SK-N-DZ (cell line): ENCODE measurements at places on chromosomes 11 and 22.

DNA sequence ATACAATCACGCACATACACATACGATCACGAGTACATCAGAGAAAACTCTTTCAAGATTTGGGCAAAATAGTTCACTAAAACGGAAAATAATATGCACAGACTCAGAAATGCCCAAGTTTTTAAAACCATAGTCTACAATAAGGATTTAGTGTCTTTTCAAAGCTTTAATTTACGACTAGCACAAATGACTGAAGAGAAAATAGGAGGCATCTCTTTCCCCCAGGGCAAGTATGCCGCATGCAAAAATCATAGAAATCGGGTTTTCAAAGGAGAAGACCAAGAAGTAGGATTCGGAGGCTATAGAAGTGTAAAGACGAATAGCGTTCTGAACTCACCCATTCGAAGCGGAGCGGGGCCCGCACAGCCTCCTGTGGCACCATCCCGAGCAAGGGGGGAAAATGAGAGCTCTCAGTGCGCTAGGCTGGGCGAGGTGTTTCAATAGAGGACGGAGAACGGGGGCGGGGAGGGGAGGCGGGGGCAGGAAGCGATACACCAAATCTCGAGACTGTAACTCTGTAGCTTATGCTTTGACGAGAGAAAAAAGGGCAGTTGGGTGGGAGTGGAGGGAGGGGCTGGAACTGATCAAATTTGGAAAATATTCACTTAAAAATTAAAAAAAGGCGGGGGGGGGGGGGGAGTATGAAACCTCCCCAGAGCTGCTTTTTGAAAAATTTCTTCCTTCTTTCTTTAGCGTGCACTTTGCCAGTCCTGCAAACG, 15.8 kb downstream of the BLID start:
- peak; percentile 20 for DNase-seq

DNA sequence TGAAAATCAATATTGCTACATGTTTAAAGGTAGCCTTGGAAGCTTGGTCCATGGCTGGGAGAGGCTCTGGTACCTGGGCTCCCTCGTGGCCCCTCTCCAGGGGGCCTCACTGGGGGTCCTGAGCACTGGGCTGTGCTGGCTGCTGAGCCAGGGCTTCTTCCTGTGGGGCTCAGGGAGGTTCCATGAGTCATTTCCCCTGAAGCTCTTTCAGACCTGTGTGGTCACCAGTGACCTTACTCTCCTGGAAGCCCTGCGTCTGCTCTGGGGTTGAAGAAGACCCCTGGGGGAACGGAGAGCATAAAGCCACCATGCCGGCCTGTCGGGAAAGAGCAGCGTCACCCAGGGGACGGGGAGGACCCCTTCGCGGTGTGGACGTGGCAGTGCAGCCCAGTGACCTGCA, 389.0 kb downstream of the TBC1D22A start:
- no peak for DNase-seq

DNA sequence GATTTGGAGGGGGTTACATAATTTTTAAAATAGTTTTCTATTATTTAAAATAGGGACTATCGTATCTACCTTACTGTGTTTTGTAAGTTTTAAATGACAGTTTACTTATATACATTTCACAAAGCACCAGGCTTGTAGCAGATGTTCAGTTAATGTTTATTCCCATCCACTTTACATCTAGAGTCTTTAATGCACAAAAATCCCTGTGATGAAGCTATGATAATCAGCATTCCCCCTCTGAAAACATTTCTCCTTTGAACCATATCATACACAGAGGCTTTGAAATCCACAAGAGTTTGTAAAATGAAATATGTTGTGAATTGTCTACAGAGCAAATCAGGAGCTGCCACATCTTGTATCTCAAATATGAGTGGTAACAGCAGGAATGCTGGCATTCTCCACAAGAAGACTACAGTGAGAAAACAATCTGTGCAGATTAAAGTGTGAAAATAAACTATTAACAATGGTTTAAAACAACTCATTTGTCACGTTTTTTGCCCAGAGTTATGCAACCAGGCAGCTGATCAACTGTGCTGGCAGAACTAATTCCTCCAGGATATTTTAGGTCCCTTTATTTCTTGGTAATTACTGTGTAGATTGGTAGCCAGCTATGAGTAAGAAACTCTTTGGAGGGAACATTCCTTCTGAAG, 699.1 kb upstream of the ARHGAP42 start:
- no peak for DNase-seq

DNA sequence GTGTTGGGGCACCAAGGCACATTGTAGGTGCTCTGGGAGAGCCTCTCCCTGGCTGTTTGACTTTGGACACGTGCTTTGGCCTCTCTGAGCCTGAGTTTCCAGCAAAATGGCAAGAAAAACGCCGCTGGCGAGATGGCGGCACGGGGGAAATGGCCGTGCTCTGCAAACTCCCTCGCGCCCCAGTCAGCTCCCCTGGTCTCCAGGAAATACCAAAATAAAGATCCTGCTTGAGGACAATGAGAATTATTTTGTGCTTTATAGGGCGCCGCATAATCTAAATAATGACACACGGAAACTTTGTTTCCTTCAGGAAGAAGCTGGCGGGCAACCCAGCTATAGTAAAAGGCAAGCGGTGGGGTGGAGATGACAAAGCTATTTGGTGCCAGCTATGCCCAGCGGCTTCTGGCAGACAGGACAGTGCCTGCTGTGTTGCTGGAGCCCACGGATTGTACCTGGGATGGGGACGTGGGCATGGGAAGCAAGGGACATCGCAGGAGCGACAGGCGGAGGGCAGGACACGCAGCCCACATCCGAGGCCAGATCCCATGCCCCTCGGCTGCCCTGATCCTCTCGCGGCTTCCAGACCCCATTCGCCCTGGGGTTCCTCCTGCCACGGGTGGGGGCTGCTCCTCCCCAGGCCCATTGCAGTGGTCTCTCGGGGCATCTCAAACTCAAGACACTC, 26.3 kb upstream of the RFPL3 start:
- no peak for DNase-seq

- no peak for DNase-seq
These were observed 465 bp downstream of the MAPK1 start for GRCh38 chr22:21866833-21867527.

GRCh38 chr11:121864660-121865059, 251.4 kb downstream of the BLID start:
- DNase-seq, result no peak

DNA sequence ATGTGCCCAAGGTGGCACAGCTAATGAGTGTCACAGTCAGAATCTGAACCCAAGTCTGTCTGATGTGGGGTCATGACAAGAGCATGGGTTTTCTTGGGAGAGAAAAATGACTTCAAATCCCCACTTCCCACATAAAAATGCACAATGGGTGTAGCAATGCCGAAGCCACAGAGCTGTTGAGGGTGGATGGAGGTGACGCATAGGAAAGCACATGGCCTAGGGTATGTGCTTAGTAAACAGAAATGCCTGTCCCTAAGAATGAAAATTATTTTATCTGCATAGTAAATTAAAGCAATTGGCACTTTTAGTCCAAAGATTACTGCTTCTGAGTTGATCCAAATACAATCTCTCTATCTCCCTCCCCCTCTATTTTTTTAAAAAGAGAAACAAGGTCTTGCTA, 10.9 kb downstream of the MICAL3 start:
- DNase-seq, result no peak

DNA sequence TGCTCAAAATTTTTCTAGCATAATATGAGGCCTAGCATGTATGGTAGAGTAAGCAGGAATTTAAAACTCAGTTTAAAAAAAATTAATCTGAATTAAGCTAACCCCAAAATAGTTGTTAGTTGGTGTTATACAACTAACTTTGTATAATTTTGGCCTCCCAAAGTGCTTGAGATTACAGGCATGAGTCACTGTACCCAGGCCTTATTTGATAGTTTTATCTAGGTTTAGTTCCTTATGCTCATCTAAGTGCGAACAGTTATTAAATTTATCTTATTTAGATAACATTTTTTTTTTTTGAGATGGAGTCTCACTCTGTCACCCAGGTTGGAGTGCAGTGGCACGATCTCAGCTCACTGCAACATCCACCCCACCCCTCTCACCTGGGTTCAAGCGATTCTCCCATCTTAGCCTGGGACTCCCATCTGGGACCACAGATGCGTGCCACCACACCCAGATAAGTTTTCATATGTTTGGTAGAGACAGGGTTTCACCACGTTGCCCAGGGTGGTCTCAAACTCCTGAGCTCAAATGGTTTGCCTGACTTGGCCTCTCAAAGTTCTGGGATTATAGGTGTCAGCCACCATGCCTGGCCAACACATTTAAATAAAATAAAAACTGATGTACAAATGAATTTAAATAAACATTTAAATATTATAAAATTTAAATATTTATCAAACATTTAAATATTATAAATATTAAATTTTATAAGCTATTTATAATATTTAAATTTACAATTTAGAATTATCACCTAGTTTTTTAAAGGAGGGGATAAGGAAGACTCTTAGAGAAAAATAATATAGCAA, 7.5 kb downstream of the IL18 start:
- no peak for DNase-seq

GRCh38 chr11:121777056-121777455, 324.3 kb upstream of the SORL1-AS1 start:
- DNase-seq, result no peak

DNA sequence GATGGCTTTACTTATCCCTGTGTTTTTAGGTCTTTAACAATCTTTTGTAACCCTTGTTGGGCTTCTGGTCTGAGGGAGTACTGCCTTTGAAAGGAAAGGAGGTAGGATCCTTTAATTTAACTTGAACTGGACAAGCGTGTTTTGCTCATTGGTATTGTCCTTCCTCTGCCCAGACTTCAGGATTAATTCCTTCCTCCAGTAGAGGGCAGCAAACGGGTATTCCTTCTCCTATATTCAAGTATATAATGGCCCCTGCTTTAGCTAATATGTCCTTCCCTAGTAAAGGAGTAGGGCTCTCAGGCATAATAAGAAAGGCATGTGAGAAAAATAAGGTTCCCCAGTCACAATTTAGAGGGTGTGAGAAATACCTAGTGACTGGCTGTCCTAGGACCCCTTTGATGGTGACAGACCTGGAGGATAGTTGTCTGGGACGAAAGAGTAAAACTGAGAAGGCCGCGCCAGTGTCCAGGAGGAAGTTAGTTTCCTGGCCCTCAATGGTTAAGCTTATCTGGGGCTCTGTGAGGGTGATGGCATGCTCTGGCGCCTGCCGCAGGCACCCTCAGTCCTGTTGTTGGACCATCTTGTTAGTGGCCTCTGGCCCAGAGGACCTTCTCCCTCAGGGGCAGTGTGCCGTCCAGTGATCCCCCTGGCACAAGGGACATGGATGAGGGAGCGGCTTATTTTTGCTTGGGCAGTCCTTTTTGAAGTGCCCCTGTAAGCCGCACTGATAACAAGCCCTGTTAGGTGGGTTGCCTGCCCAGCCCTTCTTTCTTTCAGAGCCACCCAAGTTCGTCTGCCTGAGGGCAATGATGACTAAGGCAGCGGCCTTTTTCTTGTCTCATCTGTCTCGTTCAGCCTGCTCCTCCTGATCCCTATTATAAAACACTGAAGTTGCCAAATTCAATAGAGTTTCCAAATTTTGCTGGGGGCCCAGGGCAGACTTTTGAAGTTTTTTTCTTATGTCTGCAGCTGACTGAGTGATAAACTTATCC, 51.8 kb downstream of the C11orf71 start:
- peak; percentile 51 for DNase-seq

DNA sequence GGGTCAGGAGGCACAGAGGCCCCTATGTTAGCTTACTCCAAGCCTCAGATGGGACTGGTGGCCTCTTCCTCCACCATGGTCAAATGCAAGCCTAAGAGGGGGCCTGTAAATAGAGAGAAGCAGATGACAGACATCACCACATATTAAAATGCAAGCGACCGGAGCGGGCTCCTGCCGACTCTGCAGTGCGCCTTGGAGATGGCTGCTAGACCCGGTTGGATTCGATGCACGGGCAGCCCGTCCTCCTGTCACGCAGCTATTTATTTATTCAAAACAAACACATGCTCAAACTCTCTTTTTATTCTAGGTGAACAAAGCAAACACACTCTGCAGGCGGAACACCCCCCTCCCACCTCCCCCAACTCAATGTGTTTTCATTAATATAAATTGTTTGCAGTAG, 208.0 kb downstream of the DSCAML1 start:
- no peak for DNase-seq

DNA sequence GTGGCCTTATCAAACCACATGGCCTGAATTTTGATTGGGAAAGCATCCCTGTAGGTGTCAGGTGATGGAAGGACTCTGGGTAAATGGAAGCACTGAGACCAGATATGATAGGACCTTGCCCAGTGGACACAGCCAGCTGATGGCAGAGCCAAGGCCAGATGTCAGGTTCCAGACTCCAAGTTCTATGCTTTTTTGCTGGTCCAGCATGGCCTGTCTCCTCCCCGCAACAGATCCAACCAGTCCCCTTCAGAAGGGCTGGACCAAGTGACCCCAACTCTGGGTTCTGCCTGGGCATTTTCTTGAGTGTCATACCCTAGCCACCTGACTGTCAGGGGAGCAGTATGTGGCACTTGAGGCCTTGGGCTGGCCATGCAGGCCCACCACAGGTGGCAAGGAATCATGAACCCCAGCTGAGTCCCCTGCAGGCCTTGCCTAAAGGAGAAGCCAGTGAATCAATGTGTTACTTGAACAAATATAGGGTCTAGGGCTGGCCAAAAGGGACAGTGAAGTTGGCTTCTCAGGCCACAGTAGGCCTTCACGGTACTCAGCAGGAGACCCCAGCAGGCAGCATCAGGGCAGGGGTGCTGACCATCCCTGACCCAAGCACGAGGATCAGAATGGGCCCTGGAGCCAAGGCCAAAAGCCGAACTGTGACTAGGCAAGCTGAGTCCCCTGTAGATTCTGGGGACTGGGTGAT, 27.1 kb downstream of the KCNQ1OT1 start:
- no peak for DNase-seq

- no peak for DNase-seq
These were observed 10.1 kb downstream of the C22orf23 start for GRCh38 chr22:37943136-37943824.

GRCh38 chr11:111598559-111598958, 3.7 kb upstream of the SIK2 start:
- no peak for DNase-seq

- no peak for DNase-seq
These were observed 15.6 kb downstream of the MOB2 start for GRCh38 chr11:1470681-1471611.

GRCh38 chr11:120344302-120345004, 8.2 kb downstream of the ARHGEF12 start:
- DNase-seq, result no peak

DNA sequence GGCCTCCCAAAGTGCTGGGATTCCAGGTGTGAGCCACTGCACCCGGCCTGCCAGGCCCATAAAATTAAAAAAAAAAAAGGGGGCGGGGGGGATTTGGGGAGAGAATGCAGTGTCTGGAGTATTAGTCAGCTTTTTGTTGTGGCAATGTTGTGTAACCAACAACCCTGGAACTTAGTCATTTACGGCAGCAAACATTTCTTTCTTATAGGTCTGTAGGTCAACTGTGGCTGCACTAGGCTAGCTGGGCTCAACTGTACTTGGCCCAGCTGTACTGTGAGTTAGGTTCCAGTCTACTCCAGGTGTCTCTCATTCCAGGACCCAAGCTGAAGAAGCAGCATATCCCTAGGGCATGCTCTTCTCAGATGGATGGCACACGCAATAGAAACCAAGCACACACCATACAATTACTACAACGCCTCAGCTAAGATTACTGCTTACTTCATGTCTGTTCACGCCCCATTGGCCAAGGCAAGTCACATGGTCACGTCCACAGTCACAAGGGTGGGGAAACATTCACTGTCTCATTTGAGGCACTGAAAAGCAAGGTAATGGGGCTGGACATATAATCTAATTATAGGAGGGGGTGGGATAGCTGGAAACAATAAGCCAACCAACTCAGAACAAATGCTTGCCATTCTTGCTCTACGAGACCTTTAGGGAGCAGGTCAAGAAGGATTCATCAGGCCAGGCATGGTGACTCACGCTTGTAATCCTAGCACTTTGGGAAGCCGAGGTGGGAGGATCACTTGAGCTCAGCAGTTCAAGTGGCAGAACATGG, 10.4 kb upstream of the SPINDOC start:
- peak; percentile 78 for DNase-seq

- no peak for DNase-seq
These were observed 8.3 kb upstream of the CDC42EP1 start for GRCh38 chr22:37551981-37552380.
